Stimulated activated CD8-positive, alpha-beta memory T cell treated with anti-CD3 and anti-CD28 coated beads, Interleukin-15, amount 100 ng/mL, for 48 hours (primary cell): ENCODE measurements at places on chromosomes 13 and 19.
A peak's percentile ranks its signal among the peaks of the same experiment; 100 is the strongest.

DNA sequence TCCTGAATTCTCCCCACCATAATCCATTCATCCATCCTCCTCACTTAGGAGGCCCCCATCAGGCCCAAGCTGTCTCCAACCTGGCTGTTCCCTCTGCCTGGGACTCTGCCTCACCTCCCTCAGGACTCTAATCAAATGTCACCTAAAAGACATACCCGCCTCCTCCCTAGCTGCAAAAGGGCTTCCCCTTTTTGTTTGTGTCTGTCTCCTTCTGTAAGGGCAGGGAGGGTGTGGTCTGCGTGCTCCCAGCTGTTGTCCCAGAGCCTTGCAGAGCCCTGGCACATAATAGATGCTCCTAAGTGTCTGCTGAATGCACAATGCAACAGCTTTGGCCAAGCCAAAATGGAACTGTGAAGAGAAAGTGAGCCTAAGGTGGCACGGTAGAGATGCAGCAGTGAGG lies 4.4 kb downstream of the TRIR start:
- DNase-seq, result no peak

GRCh38 chr19:23436944-23437343 lies 41.7 kb upstream of the ZNF91 start:
- no peak for DNase-seq

GRCh38 chr13:95603887-95604555 lies 40.5 kb downstream of the DZIP1 start:
- DNase-seq, result no peak

DNA sequence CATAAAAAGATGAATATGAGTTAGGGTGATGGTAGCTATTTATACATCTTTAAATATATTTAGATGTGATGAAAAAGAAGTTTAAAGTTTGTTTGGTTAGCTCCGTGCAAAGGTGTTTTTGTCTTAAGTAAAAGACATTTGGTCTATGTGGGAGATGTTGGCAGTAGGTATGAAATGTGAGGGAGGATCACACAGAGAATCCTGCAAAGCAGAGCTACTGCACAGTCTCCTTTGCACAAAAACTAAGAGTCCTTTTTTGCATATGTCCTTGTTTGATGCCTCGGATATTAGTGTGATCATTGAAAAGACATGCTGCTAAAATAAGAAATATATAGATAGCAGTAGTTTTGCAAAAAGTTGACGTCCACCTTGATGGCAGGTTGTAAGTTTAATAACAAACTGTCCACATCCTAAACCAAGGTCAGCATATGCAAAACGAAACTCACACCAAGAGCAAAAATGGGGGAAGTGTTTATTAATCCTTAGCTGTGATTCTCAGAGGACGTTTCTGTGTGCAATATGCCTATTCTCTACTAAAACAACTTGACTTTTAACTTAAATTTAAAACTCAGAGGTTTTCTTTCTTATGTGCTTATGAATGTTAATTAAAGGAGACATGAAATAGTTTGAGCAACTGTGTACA lies 870.1 kb downstream of the PCDH9 start:
- no peak for DNase-seq

GRCh38 chr19:33302974-33303790 lies 848 bp upstream of the CEBPA start:
- no peak for DNase-seq

GRCh38 chr13:61654481-61654880 lies 238.8 kb upstream of the PCDH20 start:
- no peak for DNase-seq

DNA sequence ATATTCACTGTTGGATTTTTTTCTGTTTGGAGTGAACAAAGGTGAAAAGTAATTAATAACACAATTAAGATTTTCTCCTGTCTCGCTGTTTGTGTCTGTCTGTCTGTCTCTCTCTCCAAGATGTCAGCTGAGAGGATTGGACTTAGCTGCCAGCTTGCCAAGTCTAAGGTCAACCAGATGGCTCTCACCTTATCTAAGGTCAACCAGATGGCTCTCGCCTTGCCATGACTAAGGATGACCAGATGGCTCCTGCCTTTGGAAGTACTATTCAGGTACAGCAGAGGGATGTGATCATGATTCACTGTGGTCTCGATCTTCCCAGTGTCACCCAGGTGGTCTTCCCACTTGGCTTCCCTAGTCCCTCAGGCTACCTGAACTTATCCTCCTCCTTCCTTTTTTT lies 1436.4 kb downstream of the UQCRFS1 start:
- DNase-seq, result no peak

DNA sequence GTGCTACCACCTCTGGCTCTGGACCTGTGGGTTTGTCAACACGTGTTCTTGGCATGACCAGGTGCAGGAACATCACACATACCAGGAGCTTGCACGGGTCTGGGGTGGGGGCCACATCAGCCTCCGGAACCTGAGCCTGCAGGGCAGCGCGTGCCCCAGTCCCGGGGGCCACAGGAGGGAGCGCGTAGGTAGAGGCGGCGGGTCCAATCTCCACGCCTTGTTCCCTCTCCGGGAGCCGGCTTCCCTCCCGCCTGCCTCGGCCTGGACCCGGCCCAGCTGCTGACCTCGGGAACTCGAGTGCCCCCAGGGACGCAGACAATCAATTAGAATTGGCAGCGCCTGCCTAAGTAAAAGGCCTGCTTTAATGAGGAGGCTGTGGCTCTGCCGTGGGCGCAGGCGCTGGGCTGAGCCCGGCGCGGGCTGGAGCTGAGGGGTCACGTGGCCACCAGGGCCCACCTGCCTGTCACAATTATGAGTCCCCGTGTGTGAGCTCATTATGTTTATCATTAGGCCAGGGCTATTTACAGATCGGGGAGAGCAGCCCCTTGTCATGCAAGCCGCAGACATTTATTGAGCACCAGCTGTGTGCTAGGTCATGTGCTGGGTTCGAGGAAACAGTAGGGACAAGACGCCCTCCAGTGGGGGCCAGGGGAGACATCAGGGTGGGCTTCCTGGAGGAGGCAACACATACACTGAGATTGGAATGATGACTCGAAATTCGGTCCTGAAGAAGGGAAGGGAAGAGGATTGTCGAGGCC lies 32.2 kb upstream of the TNFAIP8L1 start:
- no peak for DNase-seq

GRCh38 chr13:79297128-79297527 lies 108.9 kb downstream of the RBM26 start:
- DNase-seq, result no peak

DNA sequence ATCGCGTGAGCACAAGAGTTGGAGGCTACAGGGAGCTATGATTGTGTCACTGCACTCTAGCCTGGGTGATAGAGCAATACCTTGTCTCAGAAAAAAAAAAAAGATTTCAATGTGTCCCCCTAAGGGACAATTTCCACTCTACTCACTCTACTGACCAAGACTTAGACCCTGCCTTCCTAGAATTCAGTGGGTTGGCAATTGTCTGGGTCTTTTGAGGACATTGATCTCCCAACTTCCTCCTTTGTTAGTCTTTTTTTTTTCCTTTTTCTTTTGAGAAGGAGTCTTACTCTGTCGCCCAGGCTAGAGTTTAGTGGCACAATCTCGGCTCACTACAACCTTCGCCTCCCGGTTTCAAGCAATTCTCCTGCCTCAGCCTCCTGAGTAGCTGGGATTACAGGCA lies 2.2 kb downstream of the SPTBN4 start:
- DNase-seq, result no peak

- DNase-seq, result peak; percentile 37
Measured at GRCh38 chr19:45424191-45425058, 708 bp upstream of the ERCC1 start.

GRCh38 chr13:27975564-27976361 lies 6.6 kb upstream of the CDX2 start:
- DNase-seq, result no peak

DNA sequence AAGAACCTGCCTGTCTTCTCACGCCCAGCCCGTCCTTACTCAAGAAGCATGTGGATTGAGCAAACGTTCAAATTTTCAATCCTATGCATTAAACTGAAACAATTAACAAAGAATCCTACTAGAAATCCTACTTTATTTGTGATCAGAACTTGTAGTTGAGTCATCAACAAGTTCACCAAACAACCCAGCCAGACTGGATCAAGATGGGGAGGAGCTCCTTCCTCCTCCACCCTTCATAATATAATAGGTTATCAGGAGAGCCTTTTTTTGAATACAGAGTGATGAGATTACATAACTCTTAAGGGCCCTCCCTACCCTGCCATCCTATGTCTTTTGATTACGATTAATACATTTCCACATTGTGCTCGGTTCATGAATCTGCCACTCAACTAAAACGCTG lies 32.7 kb downstream of the SOX21 start:
- no peak for DNase-seq

GRCh38 chr19:50205681-50206138 lies 2.3 kb downstream of the MYH14 start:
- no peak for DNase-seq

DNA sequence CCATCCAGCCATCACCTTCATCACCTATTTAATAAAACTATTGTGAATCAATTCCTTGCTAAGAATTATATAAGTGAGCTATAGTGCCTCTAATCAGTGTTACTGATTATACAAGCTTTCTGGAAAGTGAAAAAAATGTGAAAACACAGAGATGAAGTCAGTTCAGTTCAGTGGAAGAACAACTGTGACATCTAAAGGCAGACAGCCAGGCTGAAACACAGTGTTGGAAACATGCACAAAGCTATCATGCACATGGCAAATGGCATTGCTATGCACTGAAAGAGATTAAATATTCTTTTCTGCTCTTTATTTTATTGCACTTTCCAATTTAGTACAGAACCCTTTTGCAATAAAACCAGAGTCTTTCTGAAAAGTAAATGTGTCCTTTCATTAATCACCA lies 294.0 kb downstream of the RBM26 start:
- DNase-seq, result no peak

- no peak for DNase-seq
Measured at GRCh38 chr13:73860501-73860900, 273.7 kb downstream of the KLF12 start.

GRCh38 chr13:25252225-25252624 lies 35.1 kb downstream of the MTMR6 start:
- DNase-seq, result no peak

- DNase-seq, result peak; percentile 56
Measured at GRCh38 chr19:38617764-38618589, at the start of gene MAP4K1. Gene MAP4K1, minus strand, starts transcription at chr19:38617953. Its CDS starts 58 bp downstream, at chr19:38617895.
